Activated naive CD4-positive, alpha-beta T cell treated with anti-CD3 and anti-CD28 coated beads for 36 hours (primary cell): ENCODE measurements at places on chromosomes 3 and 15. TPM values are rescaled to one million over a fixed set of nuclear protein-coding genes. Genes with fewer than 3 reads are reported as not detected.

GRCh38 chr15:90619939-90620338 is 90.2 kb downstream of the CRTC3 start:
- no peak for DNase-seq

DNA sequence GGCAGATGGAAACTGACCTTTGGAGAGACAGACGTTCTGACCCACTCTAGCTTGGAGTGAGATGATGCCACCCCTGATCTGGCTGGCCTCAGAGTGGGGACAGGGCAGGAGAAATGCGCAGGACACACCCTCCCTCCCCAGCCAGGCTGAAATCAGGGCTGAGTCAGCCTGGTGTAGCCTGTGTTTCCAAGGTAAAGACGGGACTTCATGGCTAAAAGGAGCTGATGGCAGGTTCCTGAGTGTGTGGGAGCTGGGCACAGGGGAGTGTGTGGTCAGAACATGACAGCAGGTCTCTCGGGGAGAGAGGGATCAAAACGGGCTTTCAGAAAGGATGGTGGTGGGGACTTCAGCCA is 14.6 kb upstream of the POLG start:
- DNase-seq: no peak

GRCh38 chr3:11642431-11643191 is 1.1 kb downstream of the VGLL4 start:
- peak; percentile 65 for DNase-seq

- no peak for DNase-seq
Measured at GRCh38 chr3:152375546-152375945, 106.8 kb downstream of the MBNL1 start.

DNA sequence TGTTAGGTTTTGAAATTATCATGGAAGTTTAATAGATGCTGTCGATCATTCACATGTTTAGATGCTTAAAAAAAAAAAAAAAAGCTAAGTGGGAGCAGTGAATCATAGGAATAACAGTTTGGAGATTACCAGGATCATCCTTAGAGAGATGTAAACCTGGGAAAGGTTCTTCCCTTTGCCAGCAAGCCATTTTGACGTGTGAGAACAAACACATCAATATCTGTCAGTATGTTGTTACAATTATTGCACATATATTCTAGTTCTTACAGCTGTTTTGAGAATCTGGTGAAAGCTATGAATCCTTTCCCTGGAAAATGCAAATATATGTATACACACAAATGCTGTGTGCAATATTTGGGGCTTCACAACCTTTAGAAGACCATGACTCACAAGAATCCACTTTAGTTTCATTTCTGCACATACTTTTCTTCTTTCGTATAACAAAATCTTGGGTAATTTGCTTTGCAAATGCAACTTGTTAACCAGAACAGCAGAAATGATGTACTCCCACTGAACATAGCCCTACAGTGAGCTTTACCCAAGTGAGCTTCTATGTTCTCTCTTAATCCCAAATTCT is 12.0 kb downstream of the NFKBIZ start:
- no peak for DNase-seq

DNA sequence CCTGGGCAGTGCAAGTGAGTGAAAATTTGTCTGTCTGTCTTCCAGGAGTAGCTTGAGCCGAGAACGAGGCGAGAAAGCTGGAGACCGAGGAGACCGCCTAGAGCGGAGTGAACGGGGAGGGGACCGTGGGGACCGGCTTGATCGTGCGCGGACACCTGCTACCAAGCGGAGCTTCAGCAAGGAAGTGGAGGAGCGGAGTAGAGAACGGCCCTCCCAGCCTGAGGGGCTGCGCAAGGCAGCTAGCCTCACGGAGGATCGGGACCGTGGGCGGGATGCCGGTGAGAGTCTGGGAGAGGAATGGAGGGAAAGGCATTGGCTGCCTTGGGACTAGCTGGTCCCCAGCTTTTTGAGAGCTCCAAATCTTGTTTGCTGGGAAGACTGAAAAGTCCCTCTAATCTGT is 10.2 kb upstream of the FAM131A start:
- no peak for DNase-seq

GRCh38 chr15:48371961-48372360 is 40.7 kb downstream of the DUT start:
- DNase-seq: no peak

CIB2 gene
- 1.9 TPM for total RNA-seq

ELL3 gene
- total RNA-seq: 1.2 TPM

TMEM212 gene
- total RNA-seq: not detected

DNA sequence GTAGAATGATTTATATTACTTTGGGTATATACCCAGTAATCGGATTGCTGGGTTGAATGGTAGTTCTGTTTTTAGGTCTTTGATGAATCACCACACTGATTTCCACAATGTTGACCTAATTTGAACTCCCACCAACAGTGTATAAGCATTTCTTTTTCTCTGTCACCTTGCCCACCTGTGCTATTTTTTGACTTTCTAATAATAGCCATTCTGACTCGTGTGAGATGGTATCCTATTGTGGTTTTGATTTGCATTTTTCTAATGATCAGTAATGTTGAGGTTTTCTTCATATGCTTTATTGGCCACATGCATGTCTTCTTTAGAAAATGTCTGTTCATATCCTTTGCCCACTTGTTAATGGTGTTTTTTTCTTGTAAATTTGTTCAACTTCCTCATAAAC is 340.8 kb downstream of the PLOD2 start:
- DNase-seq: no peak
